ENCODE measurements at places on chromosomes 11 and 22. TPM values are rescaled to one million over a fixed set of nuclear protein-coding genes. Genes with fewer than 3 reads are reported as not detected.

Gene DDTL
- total RNA-seq = 0.87 TPM

Gene CDC42BPG
- total RNA-seq = 0.11 TPM

Gene TMEM121B
- total RNA-seq = 0.11 TPM

Gene MPZL2
- total RNA-seq = 0.25 TPM

Gene ANKK1
- total RNA-seq = under 0.01 TPM

Gene SLC15A3
- total RNA-seq = 10.6 TPM

Data from uterine smooth muscle cell (primary cell).